A549 treated with DMSO at 1 μM for 4 hours (cell line): ENCODE measurements at places on chromosomes 6 and 20. TPM values are rescaled to one million over a fixed set of nuclear protein-coding genes. Genes with fewer than 3 reads are reported as not detected.

The PPP1R14C gene
- 0.53 to 1.4 TPM (median 0.78 TPM) in 5 replicates for total RNA-seq

The SGK1 gene
- 38.5 to 54.2 TPM (median 45.3 TPM) in 5 replicates for total RNA-seq

The COMMD7 gene
- total RNA-seq, result 55.6 to 66.3 TPM (median 59.1 TPM) in 5 replicates

The LTB gene
- 0.29 to 0.50 TPM (median 0.49 TPM) in 5 replicates for total RNA-seq

The SIM1 gene
- total RNA-seq, result not detected in 5 replicates

The OR10C1 gene
- not detected in 5 replicates for total RNA-seq

The FAM162B gene
- total RNA-seq, result 0.08 TPM in 1 of 5 replicates, not detected in the others

The HSD17B8 gene
- total RNA-seq, result 13.1 to 16.0 TPM (median 14.4 TPM) in 5 replicates

The GPR63 gene
- total RNA-seq, result 0.53 to 0.68 TPM (median 0.61 TPM) in 5 replicates

The SYNDIG1 gene
- 1.3 to 2.0 TPM (median 1.6 TPM) in 5 replicates for total RNA-seq

The ENPP3 gene
- total RNA-seq, result not detected in 5 replicates

The MOXD1 gene
- 1.5 to 2.4 TPM (median 2.0 TPM) in 5 replicates for total RNA-seq

The HSPA1L gene
- total RNA-seq, result 1.00 to 2.0 TPM (median 1.9 TPM) in 5 replicates

The PAQR8 gene
- total RNA-seq, result 0.63 to 1.0 TPM (median 0.92 TPM) in 5 replicates

The ZC2HC1B gene
- total RNA-seq, result not detected in 5 replicates

The GINS1 gene
- 29.1 to 39.5 TPM (median 37.9 TPM) in 5 replicates for total RNA-seq

The MANEA gene
- 3.2 to 6.8 TPM (median 4.4 TPM) in 5 replicates for total RNA-seq

The MCCD1 gene
- total RNA-seq, result not detected in 5 replicates

The GRM4 gene
- 0.09 to 0.21 TPM (median 0.10 TPM) in 4 of 5 replicates, not detected in the other for total RNA-seq

The SNRPB2 gene
- 119 to 143 TPM (median 132 TPM) in 5 replicates for total RNA-seq

The LAMA4 gene
- total RNA-seq, result 1.1 to 2.5 TPM (median 1.8 TPM) in 5 replicates

The TSHZ2 gene
- total RNA-seq, result not detected in 5 replicates

The PKIB gene
- total RNA-seq, result 0.32 to 0.84 TPM (median 0.74 TPM) in 5 replicates

The GABRR1 gene
- not detected in 5 replicates for total RNA-seq

The PNPLA1 gene
- total RNA-seq, result 0.03 TPM in 1 of 5 replicates, not detected in the others

The CRISP2 gene
- total RNA-seq, result not detected in 5 replicates

The F13A1 gene
- not detected in 5 replicates for total RNA-seq

The PPDPF gene
- total RNA-seq, result 248 to 342 TPM (median 288 TPM) in 5 replicates

The GMEB2 gene
- total RNA-seq, result 8.9 to 12.1 TPM (median 11.2 TPM) in 5 replicates

The DOK5 gene
- total RNA-seq, result 0.09 TPM in 1 of 5 replicates, not detected in the others

The AURKA gene
- 102 to 121 TPM (median 119 TPM) in 5 replicates for total RNA-seq
